HAP-1 (cell line): ENCODE measurements at places on chromosomes 16 and 17.

DNA sequence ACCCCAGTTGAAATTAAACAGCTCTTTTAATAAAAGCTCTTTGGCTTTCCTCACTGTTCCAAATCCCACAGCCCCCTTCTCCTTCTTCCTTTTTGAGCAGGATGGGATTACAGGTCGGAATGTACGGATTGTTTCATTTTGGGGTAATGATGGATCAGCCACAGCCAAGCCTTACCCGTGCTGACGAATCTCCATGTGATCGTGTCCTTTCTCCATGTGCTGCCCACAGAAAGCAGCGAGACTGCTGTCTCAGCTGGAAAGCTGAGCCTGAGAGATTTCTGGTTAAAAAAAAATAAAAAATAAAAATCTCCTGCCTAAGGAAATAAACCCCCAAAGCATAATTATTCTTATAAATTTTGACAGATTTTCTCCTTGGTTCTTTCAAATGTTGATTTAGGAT is 276.6 kb downstream of the CPPED1 start:
- no peak for DNase-seq

DNA sequence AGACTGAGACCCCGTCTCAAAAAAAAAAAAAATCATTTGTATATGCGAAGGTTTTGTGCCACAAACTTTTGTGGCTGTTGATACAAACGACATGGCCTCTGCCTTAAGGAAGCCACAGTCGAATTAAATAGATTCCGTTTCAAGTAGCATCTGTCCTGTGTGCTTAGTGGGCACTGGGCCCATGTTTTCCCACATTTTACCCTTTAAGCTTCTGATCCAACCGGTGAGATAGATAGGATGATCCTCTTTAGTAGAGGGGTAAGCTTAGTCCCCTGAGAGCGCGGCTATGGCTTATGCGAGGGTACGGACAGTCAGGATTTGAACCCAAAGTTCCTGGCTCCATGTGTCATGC is 776 bp upstream of the TMEM219 start:
- DNase-seq: no peak

DNA sequence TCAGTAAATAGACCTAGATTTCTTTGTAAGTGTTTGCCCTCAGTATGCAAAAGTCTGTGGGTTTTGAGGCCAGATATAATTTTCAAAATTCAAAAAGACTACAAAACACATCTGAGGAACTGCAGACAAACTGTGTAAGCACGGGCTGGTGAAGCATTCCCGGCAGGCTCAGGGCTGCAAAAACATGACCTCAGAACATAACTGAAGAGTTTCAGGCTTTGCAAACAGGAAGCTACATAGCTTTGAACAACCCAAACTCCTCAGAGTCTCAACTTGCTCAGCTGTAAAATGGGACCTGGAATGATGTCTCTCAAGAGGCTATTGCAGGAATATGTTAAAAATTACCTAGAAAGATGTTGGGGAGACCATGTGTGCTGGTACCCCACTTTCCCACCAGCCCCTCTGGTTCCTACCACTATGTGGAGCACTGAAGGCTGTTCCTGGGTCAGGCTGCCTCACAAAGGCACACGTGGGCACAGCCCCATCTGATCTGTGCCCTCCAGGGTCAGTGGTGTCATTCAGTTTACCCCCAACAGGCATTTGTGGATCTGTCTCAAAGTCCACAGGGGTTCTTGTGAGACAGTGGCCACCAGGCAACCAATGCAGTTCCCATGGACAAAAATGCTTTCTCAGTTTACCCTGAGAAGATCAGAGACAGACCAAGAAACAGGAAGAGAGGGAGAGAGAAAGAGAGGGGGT is 72.9 kb downstream of the CREBBP start:
- no peak for DNase-seq

DNA sequence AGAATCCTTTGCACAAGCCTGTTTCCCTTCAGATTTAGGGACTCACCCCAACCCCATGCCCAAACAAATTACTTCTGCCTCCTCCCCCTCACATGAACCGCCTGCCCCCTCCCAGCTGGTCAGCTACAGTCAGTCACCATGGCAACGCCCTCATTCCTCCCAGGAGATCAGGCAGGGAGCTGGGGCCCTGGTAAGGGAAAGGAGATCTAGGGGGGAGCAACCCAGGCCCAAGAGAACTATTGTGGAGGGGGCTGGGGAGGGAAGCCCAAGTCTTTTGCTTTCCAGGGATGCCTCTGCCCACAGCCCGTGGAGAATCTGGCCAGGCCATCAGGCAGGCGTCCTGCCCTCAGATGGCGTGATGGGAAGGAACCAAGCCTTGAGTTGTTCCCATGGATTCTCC is 2.8 kb downstream of the FAM171A2 start:
- DNase-seq: peak; percentile 55

- DNase-seq: no peak
Measured at GRCh38 chr17:74569020-74570003, 2.0 kb upstream of the CD300H start.

- no peak for DNase-seq
Measured at GRCh38 chr17:66524877-66525276, 222.5 kb downstream of the PRKCA start.

DNA sequence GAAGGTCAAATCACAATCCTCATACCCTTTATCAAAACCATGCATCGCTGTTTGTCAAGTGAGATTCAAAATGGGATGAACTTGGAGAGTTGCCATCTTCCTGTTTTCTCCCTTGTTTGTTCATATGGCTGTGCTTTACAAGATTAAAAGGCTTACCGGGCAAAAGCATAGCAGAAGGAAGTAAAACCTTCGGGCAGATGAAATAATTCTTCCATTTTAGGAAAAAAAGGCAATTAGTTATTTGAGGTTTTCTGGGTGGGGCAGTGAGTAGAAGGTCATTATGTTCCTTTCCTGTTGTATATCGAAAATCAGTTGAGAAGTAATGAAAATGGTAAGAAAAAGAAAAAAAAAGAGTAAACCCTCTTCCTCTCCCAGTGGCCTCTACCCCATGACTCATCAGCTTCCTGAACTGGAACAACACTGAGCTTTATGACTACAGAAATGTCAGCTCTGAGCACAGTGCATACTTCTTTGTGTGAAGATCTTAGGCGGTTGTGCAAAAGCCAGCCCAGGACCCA is 369.2 kb downstream of the CDH13 start:
- no peak for DNase-seq

DNA sequence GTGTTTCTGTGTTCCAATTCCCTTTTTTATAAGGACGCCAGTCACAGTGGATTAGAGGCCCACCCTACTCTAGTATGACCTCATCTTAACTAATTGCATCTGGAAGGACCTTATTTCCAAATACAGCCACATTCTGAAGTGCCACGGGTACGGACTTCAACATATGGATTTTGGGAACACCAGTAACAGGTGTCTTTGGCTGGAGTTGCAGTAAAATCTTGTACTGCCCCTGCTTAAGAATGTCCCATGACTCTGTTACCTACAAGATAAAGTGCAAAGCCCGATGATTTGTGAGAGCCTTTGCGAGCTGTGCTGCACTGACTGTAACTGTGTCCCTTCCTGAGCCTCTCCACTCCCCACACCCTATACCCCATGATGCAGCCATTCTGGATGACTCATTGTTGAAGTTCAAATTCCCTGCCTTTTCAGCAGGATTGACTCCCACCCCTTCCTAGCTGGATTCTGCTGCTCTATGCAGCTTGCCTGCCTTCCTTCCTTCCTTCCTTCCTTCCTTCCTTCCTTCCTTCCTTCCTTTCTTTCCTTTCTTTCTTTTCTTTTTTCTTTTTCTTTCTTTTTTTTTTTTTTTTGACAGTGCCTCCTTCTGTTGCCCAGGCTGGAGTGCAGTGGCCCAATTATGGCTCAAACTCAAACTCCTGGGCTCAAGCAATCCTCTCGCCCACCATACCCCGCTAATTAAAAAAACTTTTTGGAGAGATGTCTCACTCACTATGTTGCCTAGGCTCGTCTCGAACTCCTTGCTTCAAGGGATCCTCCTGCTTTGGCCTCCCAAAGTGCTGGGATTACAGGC is 2.1 kb downstream of the HCRT start:
- DNase-seq: no peak

GRCh38 chr17:19541445-19541844 is 7.8 kb downstream of the SLC47A1 start:
- DNase-seq: no peak
